ENCODE measurements at places on chromosomes 1 and 21.

- no peak for DNase-seq
Measured at GRCh38 chr1:25163986-25164385, 68.3 kb downstream of the SYF2 start.

- DNase-seq = no peak
Measured at GRCh38 chr21:16522548-16522947, 792.8 kb downstream of the USP25 start.

- DNase-seq = no peak
Measured at GRCh38 chr21:33244779-33245105, 15.0 kb downstream of the IFNAR2 start.

DNA sequence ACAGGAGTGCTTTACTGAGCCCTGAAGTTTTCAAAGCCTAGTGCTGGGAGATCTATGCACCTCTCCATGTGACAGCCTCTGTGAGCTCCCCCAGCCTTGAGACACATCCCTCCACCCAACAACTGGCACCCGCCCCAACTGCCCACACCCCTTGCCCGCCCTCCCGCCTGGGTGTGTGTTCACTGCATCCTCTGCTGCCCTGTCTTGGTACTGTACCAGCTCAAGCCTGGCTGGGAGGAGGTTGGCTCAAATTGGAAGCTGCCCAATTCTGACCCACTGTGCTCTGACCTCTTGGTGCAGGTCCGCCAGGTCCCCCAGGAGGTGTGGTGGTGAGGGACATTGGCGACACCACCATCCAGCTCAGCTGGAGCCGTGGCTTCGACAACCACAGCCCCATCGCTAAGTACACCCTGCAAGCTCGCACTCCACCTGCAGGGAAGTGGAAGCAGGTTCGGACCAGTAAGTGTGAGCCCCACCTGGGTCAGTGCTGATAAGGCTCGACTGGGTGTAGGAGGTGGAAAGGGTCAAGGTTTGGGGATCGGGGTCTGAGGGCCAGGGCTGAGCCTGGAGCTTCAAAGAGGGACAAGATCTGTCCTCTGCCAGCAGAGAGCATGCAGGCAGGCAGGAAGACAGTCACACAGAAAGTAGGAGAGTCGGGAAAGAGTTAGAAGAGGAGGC, 18.0 kb downstream of the TMEM81 start:
- no peak for DNase-seq

DNA sequence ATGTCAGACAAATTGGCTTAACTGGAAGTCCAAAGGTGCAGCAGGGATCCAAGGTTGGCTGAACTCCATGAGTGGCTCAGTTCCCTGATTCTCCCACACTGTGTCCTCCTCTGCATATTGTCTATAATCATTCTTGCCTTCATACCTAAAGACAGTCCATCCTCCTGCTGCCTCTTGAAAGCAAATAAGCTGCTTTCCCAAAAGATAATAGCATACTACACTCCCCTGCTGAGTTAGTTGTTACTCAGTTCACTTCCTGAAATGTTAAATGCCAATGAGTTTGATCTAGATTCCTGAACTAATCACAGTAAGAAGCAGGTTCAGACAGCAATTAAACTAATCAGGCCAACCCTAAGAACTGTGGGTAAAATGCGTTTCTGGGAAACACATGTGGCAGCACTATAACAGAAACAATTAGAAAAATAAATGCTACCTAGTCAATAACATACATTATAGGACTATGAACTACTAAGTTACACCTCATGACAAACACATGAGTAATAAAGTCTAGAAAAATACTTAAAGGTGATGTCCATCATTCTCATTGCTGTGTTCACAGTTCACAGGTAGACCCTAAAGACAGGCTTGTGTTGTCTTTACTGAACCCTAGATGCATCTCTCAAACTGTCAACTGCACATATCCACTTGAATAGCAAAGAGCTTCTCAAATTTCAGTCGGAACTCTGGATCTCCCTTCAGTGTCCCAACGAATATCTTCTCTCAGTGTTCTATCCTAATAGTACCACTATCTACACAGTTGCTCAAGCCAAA, 50.8 kb upstream of the BOLA1 start:
- no peak for DNase-seq

DNA sequence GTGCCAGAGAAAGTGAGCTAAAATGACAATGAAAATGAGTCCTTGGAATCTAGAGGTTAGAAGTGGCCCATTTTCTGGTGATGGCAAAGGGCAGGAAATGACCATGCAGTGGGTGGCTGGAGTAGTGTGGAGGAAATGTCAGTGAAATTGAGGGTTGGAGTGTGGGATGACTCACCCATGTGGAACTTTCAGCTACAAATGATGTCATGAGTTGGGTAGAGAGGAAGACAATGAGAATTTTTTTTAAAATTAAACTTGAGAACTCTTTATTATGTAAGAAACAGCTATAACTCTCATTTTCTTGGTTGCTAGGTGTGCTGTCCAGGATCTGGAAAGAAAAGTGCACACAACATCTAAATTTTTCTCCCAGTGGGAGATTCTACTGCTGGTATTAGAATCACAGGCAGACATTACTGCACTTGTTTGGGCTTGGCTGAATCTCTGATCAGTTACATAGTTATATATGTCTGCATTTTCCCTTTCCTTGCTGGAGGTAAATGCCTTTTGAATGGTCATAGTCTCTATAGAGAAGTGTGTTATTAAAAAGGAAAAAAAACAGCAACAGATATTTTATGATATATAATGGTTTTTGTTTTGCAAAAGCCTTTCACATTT, 56.8 kb upstream of the GNG12 start:
- DNase-seq = no peak

GRCh38 chr1:116544588-116545358, 26.1 kb downstream of the CD58 start:
- no peak for DNase-seq

DNA sequence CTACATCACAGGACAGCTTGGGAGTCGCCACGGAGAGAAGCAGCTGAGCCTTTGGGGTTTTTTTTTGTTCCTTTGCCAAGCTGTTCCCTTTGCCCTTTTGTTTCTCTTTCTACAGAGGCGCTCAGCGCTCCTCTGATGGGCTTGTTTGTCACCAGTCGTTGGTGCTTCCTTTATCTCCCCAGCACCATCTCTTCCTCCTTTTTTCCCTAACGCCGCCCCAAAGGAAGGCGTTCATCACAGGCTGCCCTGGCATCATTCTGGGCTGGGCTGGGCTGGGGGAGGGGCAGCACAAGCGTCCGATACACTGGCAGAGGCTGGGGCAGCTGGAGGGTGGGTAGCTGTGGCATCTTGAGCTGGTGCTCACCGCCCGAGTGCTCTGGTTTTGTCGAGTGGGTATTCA, 10.5 kb downstream of the IGSF21 start:
- DNase-seq = no peak

DNA sequence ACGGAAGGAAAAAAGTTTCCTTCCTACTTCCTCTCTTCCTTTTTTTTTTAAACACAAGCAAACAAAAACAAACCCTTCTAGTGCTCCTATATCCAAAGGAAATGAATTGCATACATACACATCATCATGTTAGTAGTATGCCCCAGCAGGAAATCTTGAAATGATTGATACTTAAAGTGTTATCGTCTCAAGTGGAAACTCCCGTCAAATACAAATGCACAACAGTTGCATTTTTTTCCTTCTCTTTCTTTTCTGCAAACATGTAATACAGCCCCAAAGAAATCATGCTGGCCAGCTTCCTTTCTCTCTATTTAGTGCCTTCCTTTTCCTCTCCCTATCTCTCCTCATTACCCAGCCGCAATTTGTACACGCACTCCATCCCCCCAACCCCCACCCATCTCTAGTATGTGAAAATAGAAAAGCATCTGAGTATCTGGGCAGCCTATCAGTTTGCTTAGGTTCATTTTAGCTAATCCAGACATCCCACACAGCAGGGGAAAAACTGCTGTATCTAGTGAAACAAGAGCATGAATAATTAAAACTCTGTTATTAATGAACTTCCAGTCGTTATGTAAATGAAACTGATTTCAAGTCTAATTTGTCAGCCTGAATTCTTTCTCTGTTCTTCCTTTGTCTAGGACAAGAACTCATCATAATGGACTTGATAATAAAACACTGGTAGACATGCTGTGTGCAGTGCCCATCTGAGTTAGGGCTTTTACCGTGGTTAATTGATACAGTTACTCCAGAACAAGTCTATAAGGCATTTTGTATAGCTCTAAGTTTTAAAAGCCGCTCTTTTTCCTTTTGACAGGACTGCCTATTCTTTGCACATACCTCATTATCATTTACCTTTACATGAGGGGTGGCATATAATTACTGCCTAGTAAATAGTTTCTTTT, 336.5 kb upstream of the ADGRL2 start:
- DNase-seq = no peak

DNA sequence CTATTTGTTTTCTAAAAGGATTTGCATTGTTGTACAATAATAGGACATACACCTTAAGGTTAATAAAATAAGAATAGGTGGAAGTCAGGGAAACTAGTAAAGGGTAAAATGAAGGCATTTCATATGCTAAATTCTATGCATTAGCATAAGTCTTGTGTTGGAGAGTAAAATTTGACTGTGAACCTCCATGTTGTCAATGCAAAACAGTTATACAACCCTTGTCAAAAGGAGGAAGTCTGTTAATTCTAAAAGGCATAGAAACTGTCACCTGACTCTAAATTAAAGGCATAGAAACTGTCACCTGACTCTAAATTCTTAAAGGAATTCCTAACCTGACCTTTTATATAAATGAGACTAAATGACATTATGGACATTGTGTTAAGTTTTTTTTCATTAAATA, 291.8 kb downstream of the OLFM3 start:
- DNase-seq = no peak

DNA sequence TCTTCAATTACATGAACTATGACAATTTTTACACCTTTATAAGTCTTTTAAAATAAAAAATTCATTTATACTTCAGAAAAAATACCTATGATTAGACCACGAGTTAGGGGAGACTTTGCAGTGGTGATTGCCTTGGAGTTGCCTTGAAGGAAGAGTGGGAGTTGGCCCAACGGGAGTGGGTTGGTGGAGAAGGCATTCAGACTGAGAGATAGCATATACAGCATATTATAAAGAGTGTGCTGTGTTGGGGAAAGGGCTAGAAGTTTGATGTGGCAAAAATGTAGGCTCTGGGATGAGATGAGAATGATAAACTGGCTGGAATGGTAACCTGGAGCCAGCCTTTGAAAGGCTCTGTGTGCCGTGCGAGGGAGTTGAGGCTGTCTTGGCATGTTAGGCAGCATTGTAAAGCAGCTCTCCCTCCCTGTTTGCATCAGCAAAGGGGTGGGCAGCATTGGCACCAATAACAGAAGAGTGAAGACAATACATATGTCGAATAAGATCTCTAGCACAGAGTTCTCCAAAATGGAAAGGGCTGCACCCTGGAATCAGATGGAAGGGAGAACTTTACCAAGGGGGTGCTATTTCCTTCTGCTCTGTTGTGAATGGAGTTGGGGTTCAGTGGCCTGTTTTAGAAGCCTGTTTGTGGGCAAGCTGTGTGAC, 24.4 kb downstream of the MPZL1 start:
- DNase-seq = no peak

GRCh38 chr1:78070758-78071157, 25.0 kb downstream of the GIPC2 start:
- DNase-seq = no peak

DNA sequence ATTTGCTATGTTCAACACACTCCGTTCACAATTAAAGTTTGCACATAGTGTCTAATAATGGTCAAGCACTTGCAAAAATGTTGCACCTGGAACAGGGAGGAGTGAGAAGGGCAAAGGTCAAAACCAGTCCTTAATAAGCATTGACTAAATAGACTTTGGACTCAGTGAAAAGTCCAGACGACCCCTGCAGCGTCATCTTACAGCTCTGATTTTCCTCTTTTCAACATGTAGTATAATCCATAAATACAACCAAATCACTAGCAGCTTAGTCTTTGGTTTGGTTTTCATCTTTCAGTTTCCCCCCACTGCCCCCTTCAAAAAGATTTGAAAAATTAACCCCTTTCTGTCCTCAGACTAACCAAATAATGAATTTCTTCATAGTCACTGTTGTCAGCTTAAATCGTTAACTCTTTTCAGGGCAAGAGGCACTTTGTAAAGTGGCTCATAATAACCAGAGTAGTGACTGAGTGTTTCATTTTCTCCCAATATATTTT, 290.3 kb downstream of the PTPRC start:
- DNase-seq = no peak

DNA sequence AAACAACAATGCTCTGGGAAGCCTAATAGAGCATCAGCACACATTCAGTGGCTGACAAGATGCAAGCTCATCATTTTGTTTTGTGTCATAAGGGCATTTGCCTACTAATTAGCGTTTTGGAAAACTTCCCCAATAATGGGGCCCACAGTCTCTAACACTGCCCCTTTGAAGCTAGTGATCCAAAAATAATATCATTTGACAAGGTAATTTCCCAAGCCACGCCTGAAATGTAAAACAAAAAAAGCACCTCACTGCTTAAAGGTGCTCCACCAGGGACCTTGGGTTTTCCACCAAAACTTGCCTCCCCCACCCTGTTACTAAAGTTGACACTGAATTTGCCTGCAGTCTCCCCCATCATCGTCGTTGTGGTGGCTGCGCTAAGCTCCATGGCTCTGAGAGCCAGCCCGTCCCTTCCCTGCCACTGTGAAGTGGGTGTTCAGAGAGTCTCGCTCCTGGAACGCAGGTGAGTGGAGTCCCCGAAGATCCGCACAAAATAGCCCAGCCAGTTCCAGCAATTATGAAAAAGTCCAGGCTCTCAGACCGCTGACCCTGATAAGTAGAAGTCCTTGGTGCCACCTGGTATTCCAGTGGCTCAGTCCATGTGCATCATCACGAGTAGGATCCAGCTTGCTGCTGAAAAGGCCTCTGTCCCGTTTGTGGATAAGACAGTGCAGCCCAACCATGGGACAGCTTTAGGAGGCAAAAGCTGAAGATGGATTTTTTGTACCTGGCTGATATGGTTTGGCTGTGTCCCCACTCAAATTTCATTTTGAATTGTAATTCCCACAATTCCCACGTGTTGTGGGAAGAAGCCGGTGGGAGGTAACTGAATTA, 52.2 kb downstream of the RAB3GAP2 start:
- DNase-seq = no peak

DNA sequence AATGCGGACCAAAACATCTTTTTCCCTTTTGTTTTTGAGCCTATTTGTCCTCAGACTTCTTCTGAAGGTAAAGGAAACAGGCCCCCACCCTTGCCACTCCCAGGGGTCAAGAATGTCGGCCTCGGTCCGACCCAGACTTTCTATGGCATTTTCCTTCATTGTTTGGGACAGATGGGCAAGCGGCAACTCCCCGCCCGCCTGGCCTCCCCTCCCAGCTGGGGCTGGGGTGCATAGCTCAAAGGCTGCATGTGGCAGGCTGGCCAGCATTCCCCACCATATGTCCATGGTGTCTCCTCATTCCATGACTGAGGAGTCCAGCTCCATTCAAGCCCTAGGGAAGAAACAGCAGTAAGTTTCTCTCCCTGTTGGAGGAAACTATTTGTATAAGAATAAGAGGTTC, 29.4 kb upstream of the TSPEAR start:
- no peak for DNase-seq

GRCh38 chr1:108059945-108060344, 95.0 kb upstream of the VAV3 start:
- DNase-seq = no peak

- no peak for DNase-seq
Measured at GRCh38 chr1:2406451-2407041, 5.8 kb downstream of the PEX10 start.

GRCh38 chr1:31910933-31911332, 27.2 kb downstream of the PTP4A2 start:
- no peak for DNase-seq
